Trophoblast cell (in vitro differentiated cells and primary cell): ENCODE measurements at places on chromosomes 1 and 21.

DNA sequence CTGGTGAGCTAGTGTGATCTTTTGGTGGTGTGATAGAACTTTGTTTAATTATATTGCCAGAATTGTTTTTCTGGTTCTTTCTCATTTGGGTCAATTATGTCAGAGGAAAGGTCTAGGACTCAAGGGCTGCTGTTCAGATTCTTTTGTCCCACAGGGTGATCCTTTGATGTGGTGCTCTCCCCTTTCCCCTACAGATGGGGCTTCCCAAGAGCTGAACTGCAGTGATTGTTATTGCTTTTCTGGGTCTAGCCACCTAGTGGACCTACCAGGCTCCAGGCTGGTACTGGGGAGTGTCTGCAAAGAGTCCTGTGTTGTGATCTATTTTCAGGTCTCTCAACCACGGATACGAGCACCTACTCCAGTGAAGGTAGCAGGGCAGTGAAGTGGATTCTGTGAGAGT is 25.9 kb upstream of the CD84 start:
- no peaks in the 10 kb centered on the region for H3K36me3 ChIP-seq
- no peaks in the 10 kb centered on the region for H3K4me1 ChIP-seq
- no peak for DNase-seq

- H3K36me3 ChIP-seq, result no peaks in the 10 kb centered on the region
- no peak for DNase-seq
- H3K27ac ChIP-seq, result no peak overlapping the region
Observed at GRCh38 chr21:15964236-15964855, 234.6 kb downstream of the USP25 start.

- peaks cover 42% of the 10 kb centered on the region for H3K36me3 ChIP-seq
- peak; percentile 57 for DNase-seq
- H3K4me1 ChIP-seq, result peaks cover 69% of the 10 kb centered on the region
- H3K27me3 ChIP-seq, result no peaks in the 10 kb centered on the region
- H3K4me3 ChIP-seq, result peak overlapping the region; percentile 11
Observed at GRCh38 chr1:16143566-16144324, 12.1 kb downstream of the EPHA2 start.

DNA sequence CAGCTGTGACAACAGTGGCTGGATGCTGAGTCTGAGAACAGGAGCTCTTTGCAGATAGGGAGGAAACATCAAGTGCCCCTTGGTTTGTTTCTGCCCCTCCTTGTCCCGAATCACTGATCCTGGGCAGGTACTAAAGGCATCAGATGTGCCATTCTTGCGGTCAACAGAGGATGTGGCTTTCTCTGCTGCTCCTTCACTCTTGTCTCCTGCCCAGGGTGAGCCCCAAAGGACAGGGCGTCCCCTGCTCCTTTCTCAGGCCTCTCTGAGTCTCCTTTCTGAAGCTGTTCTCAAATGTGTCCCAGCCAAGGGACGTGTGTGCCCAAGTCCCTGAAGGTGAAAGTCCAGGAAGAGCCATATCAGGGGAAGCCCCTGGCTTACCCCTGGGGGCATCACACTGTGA is 31.7 kb downstream of the SLC37A1 start:
- H3K27ac ChIP-seq, result no peak overlapping the region
- H3K36me3 ChIP-seq, result peaks cover 53% of the 10 kb centered on the region
- H3K27me3 ChIP-seq, result no peaks in the 10 kb centered on the region
- no peaks in the 10 kb centered on the region for H3K4me1 ChIP-seq

GRCh38 chr21:46264690-46265144 is 20.7 kb downstream of the MCM3AP start:
- no peak for DNase-seq
- peaks cover 69% of the 10 kb centered on the region for H3K36me3 ChIP-seq
- H3K4me1 ChIP-seq, result no peaks in the 10 kb centered on the region
- H3K27me3 ChIP-seq, result no peaks in the 10 kb centered on the region
- no peak overlapping the region for H3K4me3 ChIP-seq
- no peak overlapping the region for H3K27ac ChIP-seq

GRCh38 chr21:23131177-23131576 is 2133.0 kb downstream of the NCAM2 start:
- H3K27ac ChIP-seq, result no peak overlapping the region
- DNase-seq, result no peak
- H3K4me1 ChIP-seq, result no peaks in the 10 kb centered on the region
- H3K27me3 ChIP-seq, result no peaks in the 10 kb centered on the region
- no peak overlapping the region for H3K4me3 ChIP-seq
- H3K36me3 ChIP-seq, result no peaks in the 10 kb centered on the region

- no peaks in the 10 kb centered on the region for H3K4me1 ChIP-seq
- no peaks in the 10 kb centered on the region for H3K27me3 ChIP-seq
- no peak overlapping the region for H3K27ac ChIP-seq
- no peaks in the 10 kb centered on the region for H3K36me3 ChIP-seq
- H3K4me3 ChIP-seq, result no peak overlapping the region
Observed at GRCh38 chr1:115506518-115506917, 135.3 kb upstream of the VANGL1 start.

GRCh38 chr21:41344146-41344545 is 17.7 kb upstream of the MX2 start:
- no peak for DNase-seq
- no peaks in the 10 kb centered on the region for H3K27me3 ChIP-seq
- no peaks in the 10 kb centered on the region for H3K4me1 ChIP-seq
- no peak overlapping the region for H3K4me3 ChIP-seq
- H3K36me3 ChIP-seq, result no peaks in the 10 kb centered on the region

DNA sequence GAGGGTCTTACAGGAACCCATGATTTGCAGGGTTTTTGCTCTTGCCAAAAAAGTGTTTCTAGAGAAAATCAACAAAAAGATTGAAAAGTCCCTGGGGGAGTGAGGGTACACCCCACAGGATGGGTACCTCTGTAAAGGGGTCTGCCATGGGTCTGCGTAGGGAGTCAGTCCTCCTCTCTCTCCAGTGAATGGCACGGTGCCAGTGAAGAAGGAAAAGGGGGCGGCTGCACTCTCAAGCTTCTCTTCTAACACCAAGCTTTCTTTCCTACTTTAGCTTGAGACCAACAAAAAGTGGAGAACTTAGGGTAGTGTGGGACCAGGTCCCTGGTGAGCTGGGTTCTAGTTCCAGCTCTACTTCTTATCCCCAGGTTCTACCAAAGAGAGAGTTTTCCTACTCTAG is 87.4 kb downstream of the GLUL start:
- H3K4me1 ChIP-seq, result no peaks in the 10 kb centered on the region
- H3K4me3 ChIP-seq, result no peak overlapping the region
- H3K27me3 ChIP-seq, result no peaks in the 10 kb centered on the region

DNA sequence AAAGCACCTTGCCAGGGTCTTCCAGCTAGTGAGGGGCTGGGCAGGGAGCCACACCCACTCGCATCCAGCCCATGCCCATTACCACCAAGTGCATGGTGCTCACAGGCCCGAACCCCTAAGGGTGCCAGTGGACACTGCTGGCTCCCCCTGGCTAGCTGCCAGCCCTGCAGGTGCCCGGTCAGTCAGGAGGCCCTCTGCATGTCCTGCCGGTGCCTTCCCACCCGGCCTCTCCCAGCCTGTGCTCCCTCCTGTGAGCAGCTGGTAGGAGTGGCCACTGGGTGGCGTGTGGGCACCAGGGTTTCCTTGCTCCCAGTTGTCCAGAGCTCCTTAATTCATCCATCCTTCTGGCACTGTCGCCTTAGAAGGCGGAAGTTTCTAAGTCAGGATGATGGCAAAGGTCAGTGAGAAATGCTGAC is 33.4 kb downstream of the QSOX1 start:
- no peaks in the 10 kb centered on the region for H3K4me1 ChIP-seq
- peaks cover 33% of the 10 kb centered on the region for H3K36me3 ChIP-seq
- H3K27ac ChIP-seq, result no peak overlapping the region
- H3K4me3 ChIP-seq, result no peak overlapping the region

GRCh38 chr1:221228594-221228993 is 349.4 kb downstream of the HLX start:
- no peak for DNase-seq
- no peaks in the 10 kb centered on the region for H3K27me3 ChIP-seq
- no peak overlapping the region for H3K4me3 ChIP-seq
- H3K4me1 ChIP-seq, result no peaks in the 10 kb centered on the region
- no peaks in the 10 kb centered on the region for H3K36me3 ChIP-seq

DNA sequence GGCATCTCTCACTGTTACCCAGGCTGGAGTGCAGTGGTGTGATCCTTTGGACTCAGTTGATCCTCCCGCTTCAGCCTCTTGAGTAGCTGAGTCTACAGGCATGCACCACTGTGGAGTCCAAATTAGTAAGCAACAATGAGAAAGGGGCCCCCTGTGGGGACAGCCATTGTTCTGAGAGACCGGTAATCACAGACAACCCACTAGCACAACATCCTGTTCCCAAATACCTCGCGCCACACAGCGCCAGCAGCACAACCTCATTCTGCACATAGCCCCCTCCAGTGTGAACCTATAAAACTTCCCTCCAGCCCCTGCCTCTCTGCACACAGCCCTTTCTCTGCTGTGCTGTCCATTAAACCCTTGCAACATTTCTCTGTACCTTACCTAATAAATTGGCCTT is 226.4 kb downstream of the DYRK1A start:
- H3K27me3 ChIP-seq, result peaks cover 2% of the 10 kb centered on the region
- H3K36me3 ChIP-seq, result no peaks in the 10 kb centered on the region
- H3K4me1 ChIP-seq, result peaks cover 3% of the 10 kb centered on the region
- no peak overlapping the region for H3K27ac ChIP-seq
- no peak overlapping the region for H3K4me3 ChIP-seq

GRCh38 chr1:212135166-212135565 is 99.6 kb downstream of the DTL start:
- no peak overlapping the region for H3K4me3 ChIP-seq
- no peaks in the 10 kb centered on the region for H3K27me3 ChIP-seq
- H3K36me3 ChIP-seq, result no peaks in the 10 kb centered on the region
- no peak overlapping the region for H3K27ac ChIP-seq

GRCh38 chr1:166915941-166916340 is 39.9 kb upstream of the TADA1 start:
- peaks cover 10% of the 10 kb centered on the region for H3K27me3 ChIP-seq
- H3K36me3 ChIP-seq, result no peaks in the 10 kb centered on the region
- H3K4me3 ChIP-seq, result no peak overlapping the region
- H3K4me1 ChIP-seq, result no peaks in the 10 kb centered on the region
- no peak for DNase-seq
- no peak overlapping the region for H3K27ac ChIP-seq

DNA sequence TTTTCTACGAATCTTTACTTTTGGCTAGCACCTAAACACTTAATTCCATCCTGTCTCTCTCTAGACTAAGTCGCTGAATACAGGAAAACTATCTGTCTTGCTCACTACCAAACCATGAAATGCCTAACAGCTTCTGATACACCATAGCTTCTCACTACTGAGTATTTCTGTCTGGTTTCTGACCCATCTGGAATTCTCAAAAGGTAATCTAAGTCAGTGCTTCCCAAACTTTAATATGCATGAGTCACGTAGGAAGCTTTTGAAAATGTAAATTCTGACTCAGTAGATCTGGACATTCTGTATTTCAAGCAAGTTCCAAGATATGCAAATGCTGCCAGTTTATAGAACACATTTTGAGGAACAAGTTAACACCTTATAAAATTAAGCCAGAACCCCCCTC is 9.2 kb upstream of the OVGP1 start:
- peaks cover 21% of the 10 kb centered on the region for H3K36me3 ChIP-seq
- H3K27ac ChIP-seq, result no peak overlapping the region
- no peak for DNase-seq
- H3K4me1 ChIP-seq, result no peaks in the 10 kb centered on the region
- H3K27me3 ChIP-seq, result no peaks in the 10 kb centered on the region

GRCh38 chr1:196160066-196160795 is 448.0 kb downstream of the KCNT2 start:
- H3K36me3 ChIP-seq, result no peaks in the 10 kb centered on the region
- no peak overlapping the region for H3K27ac ChIP-seq
- H3K27me3 ChIP-seq, result no peaks in the 10 kb centered on the region

DNA sequence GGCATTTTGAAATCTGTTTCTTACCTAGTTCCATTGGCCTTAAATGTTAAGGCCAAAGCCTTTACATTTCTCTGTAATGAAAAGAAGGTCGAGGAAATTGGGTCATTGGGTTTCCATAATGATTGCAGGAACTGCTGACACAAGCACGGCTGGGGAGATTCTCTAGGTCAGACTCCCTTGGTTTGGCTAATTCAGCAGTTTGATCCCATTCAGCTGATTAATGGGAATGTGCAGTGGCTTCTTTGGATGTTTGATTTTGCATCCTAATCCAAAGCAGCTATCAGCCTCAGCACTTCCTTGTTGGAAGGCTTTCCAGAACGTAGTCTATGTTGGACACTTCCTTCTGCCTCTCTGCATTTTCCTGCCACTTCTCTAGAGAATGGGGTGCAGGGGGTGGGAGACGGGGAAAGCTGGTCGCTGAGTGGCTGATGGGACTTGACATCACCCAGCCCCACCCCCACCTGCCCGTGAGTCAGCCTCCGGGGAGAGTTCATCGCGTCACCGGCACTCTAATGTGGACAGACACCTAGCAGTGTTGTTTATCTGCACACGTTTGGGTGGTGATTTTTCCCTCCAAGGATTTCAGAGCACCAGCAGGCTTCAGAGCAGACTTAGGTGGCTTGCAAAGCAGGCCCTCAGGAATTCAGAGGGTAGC is 5.4 kb downstream of the PSEN2 start:
- DNase-seq, result peak; percentile 15
- H3K36me3 ChIP-seq, result no peaks in the 10 kb centered on the region
- H3K27me3 ChIP-seq, result no peaks in the 10 kb centered on the region
- no peak overlapping the region for H3K27ac ChIP-seq
- peaks cover 12% of the 10 kb centered on the region for H3K4me1 ChIP-seq
